ENCODE measurements at places on chromosomes 2 and 18. TPM values are rescaled to one million over a fixed set of nuclear protein-coding genes. Genes with fewer than 3 reads are reported as not detected.

DNA sequence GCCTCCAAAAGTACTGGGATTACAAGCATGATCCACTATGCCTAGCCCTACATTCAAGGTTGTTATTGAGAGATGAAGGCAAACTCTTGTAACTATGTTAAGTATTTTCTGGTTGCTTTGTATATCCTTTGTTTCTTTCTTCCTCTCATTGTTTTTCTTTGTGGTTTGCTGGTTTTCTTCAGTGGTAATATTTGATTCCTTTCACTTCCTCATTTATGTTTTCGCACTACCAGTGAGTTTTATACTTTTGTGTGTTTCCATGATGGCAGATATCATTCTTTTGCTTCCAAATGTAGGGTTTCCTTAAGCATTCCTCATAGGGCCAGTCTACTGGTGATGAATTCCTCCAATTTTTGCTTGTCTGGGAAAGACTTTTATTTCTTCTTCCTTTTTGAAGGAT, 90.2 kb downstream of the NCK2 start:
- no peak for DNase-seq

GRCh38 chr2:224381521-224382279, 20.2 kb downstream of the FAM124B start:
- no peak for DNase-seq

Gene SH2D6
- not detected for total RNA-seq

Gene TRIM43
- 0.10 TPM for total RNA-seq

Gene OXER1
- 1.1 TPM for total RNA-seq

Gene PPP4R3B
- 67.5 TPM for total RNA-seq

All from skin of body (tissue), 3 donors.